ENCODE measurements at places on chromosomes 5 and 9. TPM values are rescaled to one million over a fixed set of nuclear protein-coding genes. Genes with fewer than 3 reads are reported as not detected.

DNA sequence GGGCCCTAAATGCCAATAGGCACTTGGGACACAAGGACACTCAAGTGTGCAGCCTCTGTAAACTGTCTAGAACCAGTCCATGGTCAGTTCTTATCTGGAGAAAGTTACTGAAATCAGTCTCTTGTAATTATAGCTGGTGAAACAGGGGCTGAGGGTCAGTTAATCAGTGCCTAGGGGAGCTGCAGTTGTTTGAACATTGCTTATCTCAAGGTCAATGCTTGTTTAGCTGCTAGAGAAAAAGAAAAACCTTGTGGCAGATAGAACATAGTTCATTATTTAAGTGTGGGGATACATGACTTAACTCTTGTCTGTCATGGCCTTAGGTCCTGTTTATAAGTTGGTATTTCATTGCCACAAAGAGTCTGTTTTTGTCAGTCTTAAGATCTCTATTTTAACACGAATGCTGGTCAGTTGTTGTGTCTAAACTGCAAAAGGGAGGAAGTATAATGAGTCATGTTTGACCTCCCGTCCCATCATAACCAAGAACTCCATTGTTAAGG is 108.0 kb downstream of the STARD4 start:
- DNase-seq, result no peak

- peak; percentile 85 for DNase-seq
Measured at GRCh38 chr5:149656576-149657182, 73.4 kb upstream of the PPARGC1B start.

GRCh38 chr5:122586351-122586750 is 188.5 kb upstream of the SNX2 start:
- DNase-seq, result no peak

LECT2 gene
- not detected for total RNA-seq

- DNase-seq, result peak; percentile 77
Measured at GRCh38 chr5:79857714-79858409, 133.2 kb downstream of the MTX3 start.

DNA sequence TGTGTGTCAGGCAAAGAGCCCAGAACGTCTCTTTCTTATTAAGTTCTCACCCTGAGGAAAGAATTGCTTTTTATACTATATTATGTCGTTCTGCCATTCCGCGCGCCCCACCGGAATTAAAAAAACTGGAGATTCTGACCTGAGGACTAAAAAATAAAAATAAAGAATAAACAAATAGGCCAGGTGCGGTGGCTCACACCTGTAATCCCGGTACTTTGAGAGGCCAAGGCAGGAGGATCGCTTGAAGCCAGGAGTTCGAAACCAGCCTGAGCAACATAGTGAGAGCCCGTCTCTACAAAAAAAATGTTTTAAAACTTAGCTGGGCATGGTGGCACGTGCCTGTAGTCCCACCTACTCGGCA is 677 bp upstream of the DYNC2I2 start:
- DNase-seq, result no peak
